Stimulated activated CD4-positive, alpha-beta T cell treated with anti-CD3 and anti-CD28 coated beads, Interleukin-12 subunit alpha, Interleukin-12 subunit beta, amount 100 ng/mL, for 48 hours (primary cell): ENCODE measurements at places on chromosomes 3 and 15.

DNA sequence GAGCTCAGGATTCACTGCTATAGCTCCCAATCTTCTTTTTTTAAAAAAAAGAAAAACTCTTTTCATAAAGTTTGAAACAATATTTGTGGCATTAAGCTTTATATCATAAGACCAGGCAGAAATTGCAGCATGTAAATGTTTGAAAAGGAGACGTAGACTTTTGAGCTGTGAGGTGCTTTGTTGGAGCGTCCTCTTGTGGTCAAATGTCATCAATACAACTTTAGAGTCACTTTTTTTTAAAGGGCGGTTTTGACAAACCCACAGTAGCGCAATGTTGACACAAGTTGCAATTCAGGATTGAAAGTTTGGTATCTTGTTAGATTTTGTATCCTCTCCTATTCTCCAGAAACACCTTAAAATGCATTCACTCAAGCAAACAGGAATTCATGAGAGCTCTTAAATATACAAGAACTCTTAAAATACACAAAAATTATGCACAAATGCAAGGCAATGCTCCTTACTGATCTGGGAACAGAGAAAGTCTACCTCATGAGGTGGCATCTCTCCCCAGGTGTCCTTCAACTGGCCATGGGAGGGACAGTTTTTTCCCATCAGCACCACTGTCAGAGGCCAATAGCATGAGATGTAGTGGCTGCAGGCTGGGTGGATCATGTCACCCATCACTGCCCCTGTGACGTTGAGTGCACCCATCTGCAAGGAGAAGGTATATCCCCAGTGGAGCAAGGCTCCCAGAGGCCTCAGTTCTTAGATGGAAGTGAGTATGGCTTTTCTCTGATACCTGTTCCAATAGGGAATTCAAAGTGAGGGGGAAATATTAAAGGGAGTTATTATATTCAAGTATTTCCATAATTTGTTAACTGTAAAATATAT is 70.7 kb downstream of the ANXA2 start:
- peak; percentile 54 for DNase-seq

GRCh38 chr15:91857224-91857585 is 3.7 kb downstream of the SLCO3A1 start:
- no peak for DNase-seq

DNA sequence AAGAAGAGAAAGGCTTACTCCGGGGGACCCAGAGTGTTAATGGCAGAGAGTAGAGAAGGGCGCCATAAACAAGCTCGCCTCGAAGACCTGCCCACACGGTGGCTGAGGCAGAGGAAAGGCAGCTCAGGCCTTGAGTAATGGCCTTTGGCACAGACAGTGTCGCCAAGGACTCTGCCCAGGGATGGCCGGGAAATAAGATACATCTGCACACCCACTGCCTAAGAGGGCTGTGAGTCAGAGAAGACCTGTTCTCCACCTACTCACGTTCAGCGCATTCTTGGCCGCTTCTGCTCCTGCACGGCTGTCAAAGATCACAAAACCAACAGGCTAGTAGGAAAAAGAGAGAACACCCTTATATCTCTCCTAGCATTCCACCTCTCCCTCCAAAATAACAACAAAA is 26.2 kb downstream of the RBPMS2 start:
- no peak for DNase-seq

DNA sequence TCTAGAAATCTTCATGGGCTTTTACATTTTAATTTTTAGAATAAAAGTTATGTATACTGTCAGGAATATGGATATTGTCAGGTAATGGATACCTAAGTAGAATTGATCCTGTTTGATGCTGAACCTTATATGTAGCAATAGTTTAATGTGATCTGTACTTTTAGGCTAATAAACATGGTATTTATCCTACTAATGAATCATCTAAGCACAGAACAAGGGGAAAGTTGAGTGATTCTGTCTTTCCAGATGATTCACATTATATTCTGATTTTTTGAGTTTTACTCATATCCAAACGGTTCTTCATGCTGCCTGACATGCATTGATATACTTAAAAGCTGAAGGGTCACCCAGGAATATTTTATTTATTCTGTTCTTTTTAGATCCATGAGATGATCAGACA is 34.5 kb downstream of the FANCI start:
- DNase-seq: no peak

- DNase-seq: no peak
Measured at GRCh38 chr3:141625506-141625905, 112.6 kb upstream of the RNF7 start.

DNA sequence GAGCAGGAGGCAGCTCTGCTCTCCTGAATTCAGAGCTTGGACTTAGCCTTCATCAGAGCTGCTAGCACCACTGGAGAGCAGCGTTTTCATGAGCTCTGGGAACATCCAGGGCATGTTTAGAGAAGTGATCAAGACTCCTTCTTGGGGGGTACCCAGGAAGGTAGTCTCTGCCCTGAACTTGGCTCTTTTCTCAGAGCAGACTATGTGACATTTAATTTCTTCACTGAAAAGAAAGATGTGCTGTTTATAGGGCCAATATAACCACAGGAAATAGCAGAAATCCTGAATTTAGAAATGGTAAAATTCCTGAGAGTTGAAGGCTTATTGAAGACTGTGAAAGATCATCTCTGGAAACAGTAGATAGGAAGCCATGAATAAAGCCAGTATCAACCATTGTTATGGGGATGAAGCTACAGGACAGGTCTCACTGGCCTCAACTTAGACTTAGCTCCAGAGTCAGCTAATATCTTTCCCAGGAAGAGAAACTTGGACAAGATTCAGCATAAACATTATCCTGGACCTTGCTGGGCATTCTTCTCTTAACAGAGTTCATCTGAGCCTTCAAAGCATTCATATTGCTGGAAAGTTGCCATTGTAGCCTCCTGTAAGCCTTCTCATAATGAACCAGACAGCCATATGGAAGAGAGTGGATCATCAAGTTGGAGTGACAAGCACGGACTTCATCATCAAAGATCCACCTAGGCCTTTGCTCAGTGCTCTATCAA is 386.6 kb upstream of the THBS1 start:
- DNase-seq: no peak

DNA sequence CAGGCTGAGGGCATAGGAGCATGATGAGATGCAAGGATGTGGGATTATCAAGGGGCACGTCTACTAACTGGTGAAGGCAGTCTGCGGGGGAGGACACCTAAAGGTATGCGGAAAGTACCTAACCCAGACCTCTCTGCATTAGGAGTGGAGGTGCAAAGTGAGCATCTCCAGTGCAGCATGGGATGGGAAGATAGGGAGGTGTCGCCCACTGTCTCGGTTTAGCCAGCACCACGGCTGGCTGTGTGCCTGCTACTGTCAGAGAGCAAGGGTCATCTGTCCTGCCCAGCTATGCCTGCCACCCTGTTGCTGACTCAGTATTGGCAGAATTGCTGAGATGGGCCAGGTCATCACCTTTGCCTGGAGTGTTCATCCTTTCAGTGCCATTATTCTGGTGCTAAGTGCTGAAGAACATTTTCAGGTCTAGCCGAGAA is 40.1 kb downstream of the OXNAD1 start:
- peak; percentile 36 for DNase-seq

DNA sequence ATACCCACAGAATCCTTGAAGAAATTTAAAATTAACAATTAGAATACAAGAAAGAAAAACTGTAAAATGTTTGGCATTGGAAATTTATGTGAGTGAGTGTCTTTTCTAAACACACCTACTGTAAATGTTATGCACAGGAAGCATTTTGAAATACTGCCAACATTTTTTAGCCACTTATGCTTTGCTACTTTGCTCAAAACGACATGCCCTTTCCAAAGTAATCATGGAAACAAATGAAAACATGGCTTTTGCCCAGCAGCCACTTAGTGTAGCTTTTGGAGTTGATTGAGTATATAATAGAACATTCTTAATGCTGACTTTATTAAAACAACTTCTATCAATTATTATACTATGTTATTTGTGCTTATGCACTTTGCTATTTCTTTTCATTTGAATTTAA is 823.0 kb downstream of the CADM2 start:
- DNase-seq: no peak

DNA sequence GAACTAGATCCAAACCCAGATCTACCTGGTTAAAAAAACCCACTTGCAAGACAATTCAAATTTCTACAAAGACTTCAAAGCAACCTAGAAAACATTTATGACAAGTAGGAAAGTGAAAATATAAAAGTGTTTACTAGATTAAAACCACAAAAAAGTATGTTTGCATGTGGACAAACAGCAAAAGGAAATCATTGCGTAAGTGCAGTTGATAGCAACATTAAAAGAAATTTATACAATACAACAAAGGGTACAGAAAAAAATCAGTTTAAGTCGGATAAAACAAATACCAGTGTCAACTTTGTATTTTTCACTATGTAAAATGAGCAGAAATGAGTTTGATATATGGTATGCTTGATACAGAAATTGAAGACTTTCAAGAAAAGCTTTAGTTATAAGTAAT is 2.6 kb downstream of the EIF5A2 start:
- DNase-seq: no peak

- no peak for DNase-seq
Measured at GRCh38 chr3:154953538-154953937, 126.6 kb upstream of the MME start.

DNA sequence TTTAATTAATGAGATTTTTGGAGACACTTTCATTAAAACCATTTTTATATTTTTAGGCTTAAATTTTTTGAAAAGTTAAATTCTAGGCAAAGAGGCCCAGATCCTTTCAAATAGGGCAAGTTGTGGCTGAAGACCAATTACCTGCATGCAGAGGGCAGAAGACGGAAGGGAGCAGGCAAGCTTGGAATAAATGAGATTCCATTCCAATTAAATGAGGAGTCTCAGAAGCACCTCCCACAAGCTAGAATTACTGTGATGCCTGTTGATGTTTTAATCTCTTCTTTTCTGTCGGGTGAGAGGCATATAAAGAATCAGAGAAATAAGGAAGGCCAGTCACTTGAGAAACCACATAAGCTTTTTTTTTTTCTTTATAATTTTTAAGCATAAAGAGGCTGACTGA is 46.8 kb downstream of the KBTBD8 start:
- no peak for DNase-seq

- no peak for DNase-seq
Measured at GRCh38 chr3:73351423-73352071, 273.2 kb downstream of the PDZRN3 start.

GRCh38 chr15:62088353-62088693 is 21.5 kb downstream of the C2CD4A start:
- no peak for DNase-seq

- DNase-seq: no peak
Measured at GRCh38 chr3:115581362-115582135, 41.8 kb upstream of the GAP43 start.

- no peak for DNase-seq
Measured at GRCh38 chr15:81221449-81221848, 24.8 kb downstream of the IL16 start.

- DNase-seq: no peak
Measured at GRCh38 chr3:155382396-155383042, 89.0 kb upstream of the STRIT1 start.

DNA sequence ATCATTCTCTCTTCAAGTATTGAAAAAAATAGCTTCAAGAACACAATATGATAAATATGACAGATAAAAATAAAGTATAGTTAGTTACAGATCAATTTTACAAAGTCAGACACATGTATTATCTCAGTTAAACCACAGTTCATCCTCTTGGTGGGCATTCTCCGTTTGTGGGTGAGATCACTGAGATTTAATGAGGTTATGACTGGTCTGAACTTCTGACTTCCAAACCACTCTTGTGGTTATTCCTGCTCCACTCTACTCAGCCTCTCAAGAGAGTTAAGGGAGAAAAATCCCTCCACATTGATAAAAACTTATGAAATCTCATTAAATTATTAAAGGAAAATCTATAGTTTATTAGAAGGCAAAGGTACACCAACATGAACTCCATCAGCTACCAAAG is 229.9 kb upstream of the LRTM1 start:
- DNase-seq: no peak

DNA sequence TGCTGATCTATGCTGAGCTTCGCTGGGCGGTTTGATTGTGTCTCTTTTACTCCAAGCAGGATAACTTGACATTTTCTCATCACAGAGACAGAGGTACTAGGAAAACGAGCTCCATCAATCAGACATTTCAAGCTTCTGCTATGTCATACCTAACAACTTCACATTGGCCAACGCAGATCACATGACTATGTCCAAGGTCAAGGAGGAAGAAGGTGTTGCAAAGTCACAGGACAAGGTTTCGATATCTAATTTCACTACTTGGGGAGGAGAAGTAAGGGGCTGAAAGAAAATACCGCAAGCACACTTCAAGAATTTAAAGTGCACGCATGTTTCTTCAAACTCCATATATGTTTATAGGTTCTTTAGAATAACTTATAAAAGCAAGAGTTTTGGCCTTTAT is 425.8 kb downstream of the CHL1 start:
- DNase-seq: no peak

DNA sequence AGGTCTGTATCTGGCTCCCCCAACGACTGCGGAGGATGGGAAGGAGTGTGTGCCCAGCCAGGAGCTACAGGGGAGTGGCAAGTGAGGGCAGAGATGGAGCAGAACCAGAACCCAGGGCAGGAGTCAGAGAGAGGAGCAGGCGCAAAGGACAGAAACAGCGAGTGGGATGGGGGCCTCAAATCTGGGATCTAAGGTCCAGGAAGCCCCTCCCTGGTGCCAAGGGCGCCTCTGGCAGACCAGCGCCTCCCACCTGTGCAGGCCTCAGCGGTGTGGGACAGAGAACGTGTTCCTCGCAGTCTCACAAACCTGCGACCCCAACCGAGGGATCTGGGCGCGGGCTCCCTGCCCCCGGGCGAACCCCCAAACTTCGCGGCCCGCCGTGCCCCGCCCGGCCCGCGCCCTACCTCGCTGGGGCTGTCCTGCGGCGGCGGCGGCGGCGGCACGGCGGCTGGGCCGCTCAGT is 301 bp downstream of the PCBP4 start:
- no peak for DNase-seq

DNA sequence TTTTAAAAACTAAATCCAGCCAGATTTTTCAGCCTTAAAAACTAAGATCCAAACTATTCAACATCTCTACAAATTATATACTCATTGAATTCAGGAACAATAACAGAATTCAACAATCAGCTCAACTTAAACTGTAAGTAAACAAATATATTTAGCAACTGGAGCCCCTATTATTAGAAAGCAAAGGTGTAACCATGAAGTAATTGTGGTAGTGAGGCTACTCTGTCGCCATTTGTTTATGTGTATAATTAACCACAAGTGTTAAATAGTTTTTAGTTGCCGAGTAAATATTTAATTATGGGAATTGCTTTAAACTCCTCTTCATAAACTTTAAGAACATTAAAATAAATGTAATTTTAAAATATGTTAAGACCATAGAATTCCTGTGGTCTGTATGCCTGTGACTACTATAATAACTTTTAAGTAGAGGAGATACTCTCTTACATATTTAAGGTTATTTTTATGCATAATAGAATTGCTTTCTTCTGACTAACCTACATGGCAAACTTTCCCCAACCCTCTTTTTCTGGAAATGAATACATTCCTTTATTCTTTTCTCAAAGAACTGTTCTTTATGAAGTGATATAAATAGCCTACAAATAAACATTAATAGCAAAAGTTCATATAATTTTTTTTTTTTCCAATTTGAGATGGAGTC is 51.2 kb downstream of the MFN1 start:
- DNase-seq: no peak

DNA sequence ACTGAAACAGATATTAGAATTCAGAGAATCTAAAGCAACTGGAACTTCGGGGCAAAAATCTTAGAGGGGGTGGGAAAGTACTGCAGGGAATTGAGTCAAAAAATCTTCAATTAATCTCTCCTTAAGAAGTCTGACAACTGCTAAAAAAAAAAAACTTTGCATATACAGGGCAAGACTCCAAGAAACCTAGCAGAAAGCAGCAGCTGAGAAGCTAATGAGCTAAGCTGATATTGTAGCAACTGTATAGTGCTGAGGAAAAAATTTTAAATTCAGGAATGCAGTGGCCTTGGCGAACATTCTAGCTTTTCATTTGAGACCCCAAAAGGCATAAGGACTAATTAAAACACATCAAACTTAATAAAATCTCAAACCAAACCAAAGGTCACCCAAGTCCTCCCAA is 113.6 kb downstream of the SCAPER start:
- DNase-seq: no peak
